ENCODE measurements at places on chromosomes 13 and 19. TPM values are rescaled to one million over a fixed set of nuclear protein-coding genes. Genes with fewer than 3 reads are reported as not detected.

The NKG7 gene
- not detected for polyA plus RNA-seq

The CD37 gene
- not detected for polyA plus RNA-seq

The TMPRSS9 gene
- polyA plus RNA-seq: not detected

The KDELR1 gene
- polyA plus RNA-seq: 183 TPM

The IZUMO2 gene
- polyA plus RNA-seq: not detected

The POSTN gene
- polyA plus RNA-seq: 13.4 TPM

DNA sequence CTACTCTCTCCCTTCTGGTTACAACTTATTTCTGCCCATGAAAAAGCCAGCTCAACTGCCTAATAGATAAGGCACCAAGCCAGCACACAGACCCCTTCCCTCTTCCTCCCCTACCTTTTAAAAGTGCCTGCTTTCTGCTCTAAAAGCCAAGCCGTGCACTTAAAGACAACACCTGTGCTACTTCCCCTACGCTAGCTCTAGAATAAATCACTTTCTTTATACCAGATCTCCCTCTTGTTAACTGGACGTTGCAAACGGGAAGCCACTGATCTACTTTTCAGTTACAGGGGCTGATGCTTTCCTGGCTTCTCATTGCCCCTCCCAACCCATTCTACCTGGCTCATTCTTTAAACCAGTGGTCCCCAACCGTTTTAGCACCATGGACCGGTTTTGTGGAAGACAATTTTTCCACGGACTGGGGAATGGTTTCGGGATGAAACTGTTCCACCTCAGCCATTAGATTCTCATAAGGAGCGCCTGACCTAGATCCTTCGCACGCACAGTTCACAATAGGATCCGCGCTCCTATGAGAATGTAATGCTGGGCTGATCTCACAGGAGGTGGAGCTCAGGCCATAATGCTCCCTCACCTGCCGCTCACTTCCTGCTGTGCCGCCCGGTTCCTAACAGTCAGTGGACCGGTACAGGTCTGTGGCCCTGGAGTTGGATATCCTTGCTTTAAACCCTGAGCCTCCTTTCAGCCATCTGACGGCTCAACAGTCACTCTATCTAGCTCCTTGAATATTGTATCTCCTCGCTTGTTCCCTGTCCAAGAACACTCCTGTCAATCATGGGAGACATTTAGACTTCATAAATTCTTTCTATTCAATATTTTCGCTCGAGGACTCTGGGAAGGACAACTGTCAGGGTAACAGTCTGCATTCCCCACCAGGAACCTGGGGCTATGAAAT lies 841 bp upstream of the ZNF223 start:
- DNase-seq: no peak

DNA sequence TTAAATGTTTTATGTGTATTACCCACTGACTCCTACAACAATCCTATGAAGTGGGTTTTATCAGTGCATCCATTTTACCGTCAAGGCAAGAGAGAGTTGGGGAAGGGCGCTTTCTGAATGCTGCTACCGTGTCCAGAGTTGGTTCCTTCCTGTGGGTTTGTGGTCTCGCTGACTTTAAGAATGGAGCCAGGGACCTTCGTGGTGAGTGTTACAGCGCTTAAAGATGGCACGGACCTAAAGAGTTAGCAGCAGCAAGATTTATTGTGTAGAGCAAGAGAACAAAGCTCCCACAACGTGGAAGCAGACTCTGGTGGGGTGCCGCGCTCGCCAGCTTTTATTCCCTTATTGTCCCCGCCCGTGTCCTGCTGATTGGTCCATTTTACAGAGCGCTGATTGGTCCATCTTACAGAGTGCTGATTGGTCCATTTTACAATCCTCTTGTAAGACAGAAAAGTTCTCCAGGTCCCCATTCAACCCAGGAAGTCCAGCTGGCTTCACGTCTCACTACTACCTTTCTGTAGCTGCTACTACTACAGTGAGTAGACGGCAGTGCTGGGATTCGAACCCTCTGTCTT lies 6.1 kb downstream of the OSCAR start:
- DNase-seq: no peak

DNA sequence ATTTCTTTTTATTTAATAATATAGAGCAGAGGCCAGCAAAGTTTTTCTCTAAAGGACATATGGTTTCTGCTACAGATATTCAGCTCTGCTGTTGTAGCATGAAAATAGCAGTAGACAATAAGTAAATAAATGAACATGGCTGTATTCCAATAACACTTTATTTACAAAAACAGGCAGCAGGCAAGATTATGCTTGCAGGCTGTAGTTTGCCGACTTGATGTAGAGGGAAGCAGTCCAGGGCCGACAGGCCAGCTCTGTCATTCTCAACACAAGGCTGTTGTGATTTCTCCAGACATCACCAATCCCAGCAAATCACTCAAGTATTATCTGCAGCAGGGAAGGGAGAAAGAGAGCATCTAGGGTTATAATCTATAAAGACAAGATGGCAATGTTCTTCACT lies 1062.5 kb upstream of the PCDH9 start:
- DNase-seq: no peak

DNA sequence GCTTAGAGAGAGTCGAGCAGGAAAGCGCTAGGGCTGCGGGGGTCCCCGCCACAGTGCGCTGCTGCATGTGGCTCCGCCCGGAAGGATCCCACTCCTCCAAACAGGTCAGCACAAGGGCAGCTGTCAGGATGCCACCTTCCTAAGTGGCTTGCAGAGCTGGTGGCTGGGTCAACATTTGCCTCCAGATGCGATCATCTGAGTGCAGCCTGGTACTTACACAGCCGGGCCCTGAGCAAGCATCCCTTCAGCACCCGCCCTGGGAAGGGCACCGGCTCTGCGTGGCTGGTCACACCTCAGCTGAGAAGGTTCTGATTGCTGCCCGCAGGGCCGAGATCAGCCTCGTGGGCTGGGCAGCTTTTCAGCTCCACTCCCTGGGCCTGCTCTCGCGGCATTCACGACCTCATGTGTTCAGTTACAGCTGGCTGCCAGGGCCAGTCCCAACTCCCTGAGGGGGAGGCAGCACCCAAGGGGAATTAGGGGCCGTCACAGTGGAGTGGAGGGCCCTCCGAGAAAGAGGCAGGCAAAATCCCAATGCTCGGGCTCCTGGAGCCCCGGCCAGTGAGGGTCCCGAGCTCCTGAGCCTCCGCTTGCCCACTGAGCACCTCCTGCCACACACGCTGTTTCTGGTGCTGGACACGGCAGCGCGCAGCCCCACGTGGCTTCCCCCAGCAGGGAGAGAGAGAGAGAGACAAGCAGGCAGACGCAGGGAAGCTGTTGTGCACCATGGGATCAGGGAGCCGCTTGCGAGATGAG lies 26.8 kb downstream of the AP1M1 start:
- no peak for DNase-seq

GRCh38 chr19:29844891-29845573 lies 33.2 kb downstream of the CCNE1 start:
- DNase-seq: peak; percentile 65

DNA sequence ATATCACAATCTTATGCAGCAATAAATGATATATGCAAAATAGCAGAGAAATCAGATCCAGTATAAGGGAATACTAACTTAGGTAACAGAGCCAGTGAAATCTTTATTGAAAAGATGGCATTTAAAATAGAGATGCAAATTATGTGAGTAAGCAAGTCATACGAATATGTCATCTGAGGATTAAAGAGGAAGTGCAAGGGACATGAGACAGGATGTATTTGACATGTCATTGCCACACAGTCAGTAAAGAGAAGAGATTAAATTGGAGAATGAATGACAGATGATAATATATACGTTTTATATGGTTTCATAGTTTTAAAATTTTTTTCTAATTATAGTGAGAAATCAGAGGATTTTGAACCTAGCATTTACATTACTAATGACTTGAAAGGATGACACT lies 426.4 kb downstream of the SLITRK5 start:
- no peak for DNase-seq

- DNase-seq: no peak
Measured at GRCh38 chr13:50291611-50292010, 276.4 kb downstream of the KCNRG start.

DNA sequence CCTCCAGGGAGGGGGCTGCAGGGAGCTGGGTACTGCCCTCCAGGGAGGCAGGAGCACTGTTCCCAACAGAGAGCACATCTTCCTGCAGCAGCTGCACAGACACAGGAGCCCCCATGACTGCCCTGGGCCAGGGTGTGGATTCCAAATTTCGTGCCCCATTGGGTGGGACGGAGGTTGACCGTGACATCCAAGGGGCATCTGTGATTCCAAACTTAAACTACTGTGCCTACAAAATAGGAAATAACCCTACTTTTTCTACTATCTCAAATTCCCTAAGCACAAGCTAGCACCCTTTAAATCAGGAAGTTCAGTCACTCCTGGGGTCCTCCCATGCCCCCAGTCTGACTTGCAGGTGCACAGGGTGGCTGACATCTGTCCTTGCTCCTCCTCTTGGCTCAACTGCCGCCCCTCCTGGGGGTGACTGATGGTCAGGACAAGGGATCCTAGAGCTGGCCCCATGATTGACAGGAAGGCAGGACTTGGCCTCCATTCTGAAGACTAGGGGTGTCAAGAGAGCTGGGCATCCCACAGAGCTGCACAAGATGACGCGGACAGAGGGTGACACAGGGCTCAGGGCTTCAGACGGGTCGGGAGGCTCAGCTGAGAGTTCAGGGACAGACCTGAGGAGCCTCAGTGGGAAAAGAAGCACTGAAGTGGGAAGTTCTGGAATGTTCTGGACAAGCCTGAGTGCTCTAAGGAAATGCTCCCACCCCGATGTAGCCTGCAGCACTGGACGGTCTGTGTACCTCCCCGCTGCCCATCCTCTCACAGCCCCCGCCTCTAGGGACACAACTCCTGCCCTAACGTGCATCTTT lies 7.8 kb upstream of the CEACAM5 start:
- no peak for DNase-seq

- DNase-seq: no peak
Measured at GRCh38 chr13:20127262-20127561, 33.6 kb downstream of the GJA3 start.

- DNase-seq: no peak
Measured at GRCh38 chr13:24861617-24862362, 97.8 kb downstream of the RNF17 start.

- no peak for DNase-seq
Measured at GRCh38 chr13:54536112-54536511, 1507.5 kb downstream of the OLFM4 start.

- no peak for DNase-seq
Measured at GRCh38 chr13:74865656-74866055, 616.3 kb downstream of the TBC1D4 start.

DNA sequence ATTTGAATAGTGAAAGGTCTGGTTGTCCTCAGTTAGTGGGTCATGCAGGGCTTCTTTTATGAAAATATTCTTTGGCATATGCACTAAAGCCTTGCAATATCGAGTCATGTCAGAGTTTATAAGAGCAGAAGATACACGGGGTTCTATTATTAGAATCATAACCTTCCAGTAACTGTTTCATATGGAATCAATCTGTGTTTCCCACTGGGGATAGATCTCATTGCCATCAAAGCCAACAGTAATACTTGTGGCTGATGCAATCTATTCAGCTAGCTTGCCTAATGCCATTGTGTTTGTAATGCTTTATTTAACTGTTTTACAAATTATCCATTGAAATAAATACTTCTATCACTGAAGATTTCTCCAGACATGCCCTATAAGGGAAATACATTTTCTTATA lies 746.9 kb upstream of the PCDH9 start:
- DNase-seq: no peak

DNA sequence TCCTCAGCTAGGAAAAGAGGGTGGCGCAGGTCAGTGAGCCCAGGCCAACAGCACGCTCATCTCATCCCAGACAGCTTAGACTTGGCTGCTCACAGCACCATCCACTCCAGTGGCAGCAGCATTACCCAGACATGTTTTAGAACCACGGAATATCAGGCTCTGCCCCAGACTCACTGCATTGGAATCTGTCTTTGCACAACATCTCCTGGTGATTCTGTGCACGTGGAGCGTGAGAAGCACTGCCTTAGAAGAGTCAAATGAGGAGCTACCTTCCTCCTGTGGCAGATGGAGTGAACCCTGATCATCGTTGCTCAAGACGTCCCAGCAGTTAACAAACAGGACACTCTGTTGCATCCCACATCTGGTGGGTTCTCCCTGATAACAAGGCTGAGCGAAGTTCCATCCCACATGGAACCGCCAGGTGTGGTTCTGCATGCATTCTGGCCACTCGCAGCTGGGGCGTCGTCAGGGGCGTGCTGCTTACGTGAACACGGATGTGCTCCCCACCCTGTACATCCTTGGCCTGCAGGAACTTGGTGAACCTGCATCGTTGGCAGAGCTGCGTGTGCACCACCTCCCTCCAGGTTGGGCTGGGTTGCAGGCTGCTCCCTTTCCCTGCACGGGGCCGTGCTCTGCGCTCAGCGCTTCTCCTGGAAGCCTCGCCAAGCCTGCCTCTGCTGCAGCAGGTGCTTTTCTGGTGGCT lies 25.2 kb upstream of the ATP11A start:
- peak; percentile 35 for DNase-seq

- DNase-seq: no peak
Measured at GRCh38 chr13:62432295-62432694, 1016.6 kb upstream of the PCDH20 start.

DNA sequence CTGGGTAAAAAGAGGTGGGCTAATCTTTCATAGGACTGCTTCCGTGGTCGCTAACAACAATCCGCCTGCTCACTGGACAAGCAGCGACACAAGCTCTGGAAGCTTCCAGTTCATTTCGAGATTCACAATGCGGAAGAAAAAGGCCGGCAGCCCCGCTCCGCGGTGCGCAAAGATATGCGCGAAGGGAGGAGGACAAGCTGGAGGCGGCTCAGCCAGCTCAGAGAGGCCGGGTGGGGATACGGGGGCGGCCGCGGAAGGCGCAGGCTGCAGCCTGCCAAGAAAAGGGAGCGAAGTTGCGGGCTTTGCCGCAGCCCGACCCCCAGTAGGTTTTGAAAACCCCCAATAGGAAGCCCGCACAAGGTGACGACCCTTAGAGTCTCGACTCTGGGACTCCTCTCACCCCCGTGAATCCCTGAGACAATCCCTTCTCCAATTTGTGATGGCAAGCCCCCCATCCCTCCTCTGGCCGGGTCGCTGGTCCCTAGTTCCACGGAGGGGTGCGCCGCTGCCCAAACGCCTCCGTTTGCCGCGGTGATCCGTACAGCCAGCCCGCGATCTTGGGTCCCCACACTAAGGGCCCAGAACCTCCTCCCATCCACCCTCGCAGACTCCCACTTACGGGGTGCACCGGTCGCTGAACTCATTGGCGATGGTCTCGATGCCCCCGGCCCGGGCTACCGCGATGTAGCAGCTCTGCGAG lies 697 bp downstream of the HSPH1 start:
- no peak for DNase-seq

DNA sequence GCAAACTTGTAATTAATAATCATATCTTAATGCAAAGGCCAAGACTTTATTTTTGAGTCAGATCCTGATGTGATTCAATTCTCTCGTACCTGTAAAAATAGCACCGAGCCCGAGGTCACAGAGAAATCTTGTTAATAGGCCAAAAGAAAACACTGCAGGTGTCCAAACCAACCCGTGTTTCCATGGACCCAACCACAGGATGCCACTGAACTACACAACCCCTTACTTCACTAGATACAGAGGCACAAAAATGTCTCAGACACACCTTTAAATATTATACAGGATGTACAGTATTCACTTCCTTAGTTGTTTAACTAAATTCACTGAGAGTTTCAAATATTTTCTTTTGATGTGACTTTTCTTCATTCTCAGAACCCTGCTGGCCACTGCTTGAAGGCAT lies 530.9 kb downstream of the MYO16 start:
- DNase-seq: no peak

GRCh38 chr13:18949489-18949761 lies 232.2 kb downstream of the TUBA3C start:
- no peak for DNase-seq

- DNase-seq: no peak
Measured at GRCh38 chr13:43797159-43797558, 10.4 kb upstream of the ENOX1 start.

Measured in keratinocyte (primary cell).